ENCODE measurements at places on chromosomes 16 and 17. TPM values are rescaled to one million over a fixed set of nuclear protein-coding genes. Genes with fewer than 3 reads are reported as not detected.

Gene CNTD1
- total RNA-seq: not detected

Gene ORAI3
- 58.5 TPM for total RNA-seq

Gene TBC1D3E
- not detected for total RNA-seq

Gene TMEM100
- total RNA-seq: 0.22 TPM

Gene MGAT5B
- total RNA-seq: 6.5 TPM

Gene GABARAP
- 575 TPM for total RNA-seq

Gene TRIM47
- 3.8 TPM for total RNA-seq
